Eye (tissue), 1 donor: ENCODE measurements at places on chromosomes 2 and 18.

DNA sequence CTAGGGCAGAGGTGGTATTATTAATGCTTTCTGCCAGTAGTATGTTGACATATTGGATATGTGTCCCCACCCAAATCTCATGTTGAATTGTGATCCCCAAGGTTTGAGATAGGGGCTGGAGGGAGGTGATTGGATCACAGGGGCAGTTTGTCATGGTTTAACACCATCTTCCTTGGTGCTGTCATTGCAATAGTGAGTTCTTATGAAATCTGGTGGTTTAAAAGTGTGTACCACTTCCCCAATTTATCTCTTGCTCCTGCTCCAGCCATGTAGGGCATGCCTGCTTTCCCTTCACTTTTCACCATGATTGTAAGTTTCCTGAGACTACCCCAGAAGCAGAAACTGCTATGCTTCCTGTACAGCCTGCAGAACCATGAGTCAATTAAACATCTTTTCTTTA is 47.1 kb upstream of the THSD7B start:
- no peak for DNase-seq

DNA sequence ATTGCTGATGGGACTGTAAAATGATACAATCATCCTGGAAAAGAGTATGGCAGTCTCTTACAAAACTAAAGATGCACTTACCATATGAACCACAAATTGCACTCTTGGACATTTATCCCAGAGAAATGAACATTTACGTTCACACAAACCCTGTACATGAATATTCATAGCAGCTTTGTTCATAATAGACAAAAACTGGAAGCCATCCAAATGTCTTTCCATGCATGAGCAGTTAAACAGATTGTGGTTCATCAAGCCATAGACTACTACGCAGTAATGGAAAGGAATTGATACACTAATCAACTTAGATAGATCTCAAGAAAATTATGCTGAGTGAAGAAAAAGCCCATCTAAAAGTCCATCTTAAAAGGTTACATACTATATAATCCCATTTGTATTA is 156.1 kb upstream of the SLC39A10 start:
- DNase-seq, result no peak

DNA sequence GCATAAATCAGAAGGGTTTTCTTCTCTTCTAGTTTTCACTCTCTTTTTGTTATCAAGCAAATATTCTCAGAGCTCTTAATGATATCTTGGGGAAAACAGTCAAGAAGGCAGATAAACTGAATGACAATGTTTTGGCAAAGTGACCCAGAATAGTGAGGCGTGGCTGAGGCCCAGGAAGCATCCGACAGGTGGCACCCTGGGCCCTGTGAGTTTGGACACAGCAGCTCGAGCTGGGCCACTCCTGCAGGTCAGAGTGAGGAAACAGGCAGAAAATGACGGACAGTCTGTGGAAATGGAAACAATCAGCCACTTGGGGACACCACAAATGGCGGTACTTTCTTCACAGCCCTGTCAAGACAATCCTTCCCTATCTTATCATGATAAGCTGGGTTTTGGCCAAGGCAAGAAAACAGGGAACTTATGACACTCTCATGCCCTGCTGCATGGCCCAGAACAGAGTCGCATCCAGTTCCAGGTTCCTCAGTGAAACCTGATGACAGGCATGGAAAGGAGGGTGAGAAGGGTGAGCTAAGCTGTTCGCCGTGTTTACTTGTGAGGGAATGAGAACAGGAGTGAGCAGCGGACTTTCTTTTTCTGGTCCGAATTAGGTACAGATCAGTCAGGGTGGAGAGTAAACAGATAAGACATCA is 32.1 kb downstream of the MRPL44 start:
- DNase-seq, result no peak

DNA sequence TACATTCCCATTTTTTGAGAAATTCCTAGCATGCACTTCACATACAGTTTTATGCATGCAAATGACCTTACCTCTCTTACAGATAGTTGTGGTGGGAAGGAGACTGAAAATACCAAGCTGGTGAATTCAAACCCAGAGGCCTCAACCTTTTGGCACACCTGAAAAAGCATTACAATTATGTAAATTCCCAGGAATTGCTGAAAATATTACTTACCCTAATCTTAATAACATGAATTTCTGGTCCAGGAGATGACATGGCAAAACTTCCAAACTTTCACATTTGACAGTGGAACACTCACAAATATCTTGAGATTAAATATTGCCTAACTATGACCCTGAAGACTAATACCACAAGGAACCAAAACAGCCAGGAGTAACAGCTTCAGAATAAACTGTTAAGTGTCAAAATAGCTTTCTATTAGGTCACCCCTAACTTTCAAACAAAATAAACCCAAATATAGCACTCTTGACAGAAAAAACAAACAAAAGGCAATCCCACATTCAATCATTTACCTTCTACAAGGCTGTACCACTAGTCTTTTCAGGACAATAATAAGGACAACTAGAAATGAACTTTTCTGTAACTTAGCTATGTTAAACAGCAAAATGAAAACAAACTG is 10.9 kb upstream of the PEX13 start:
- DNase-seq, result no peak
